Omental fat pad (tissue), 4 donors: ENCODE measurements at places on chromosomes 11 and 22.

DNA sequence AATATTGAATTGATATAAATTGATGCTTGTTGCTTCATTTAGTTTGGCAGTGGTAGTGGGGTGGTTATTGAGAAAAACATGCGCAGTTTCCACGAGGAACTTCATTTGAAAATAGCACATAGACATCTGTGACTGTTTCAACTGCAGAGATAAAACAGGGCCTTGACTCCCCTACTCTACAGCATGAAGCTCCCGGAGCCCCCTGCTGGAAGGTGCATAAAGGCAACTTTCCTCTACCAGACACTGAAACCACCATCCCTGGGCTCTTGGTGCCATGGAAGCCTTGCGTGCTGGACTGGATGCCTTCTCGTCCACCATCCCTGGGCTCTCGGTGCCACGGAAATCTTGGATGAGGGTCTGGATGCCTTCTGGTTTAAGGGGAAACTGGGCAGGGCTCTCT lies 195.9 kb downstream of the CSNK2A3 start:
- DNase-seq, result no peak

DNA sequence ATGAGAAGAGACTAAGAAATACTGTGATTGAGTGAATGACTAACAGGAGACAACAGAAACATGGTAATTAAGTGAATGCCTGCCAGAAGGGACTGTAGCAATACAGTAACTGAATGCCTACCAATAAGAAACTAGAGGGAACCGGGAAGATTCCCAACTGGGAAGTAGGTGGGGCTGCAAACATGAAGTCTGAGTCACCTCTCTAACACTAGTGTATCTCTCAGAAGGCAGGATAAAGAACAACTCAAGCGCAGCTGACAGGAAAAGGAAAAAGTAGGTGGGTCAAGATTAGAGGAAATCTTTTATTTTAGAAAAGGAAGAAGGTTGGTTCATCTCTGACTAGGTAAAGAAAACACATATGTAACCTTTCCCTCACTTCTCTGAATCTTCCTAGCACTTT lies 14.0 kb downstream of the C11orf42 start:
- DNase-seq, result no peak

- no peak for DNase-seq
Observed at GRCh38 chr11:39144351-39145130, 2314.9 kb downstream of the LRRC4C start.

- DNase-seq, result no peak
Observed at GRCh38 chr22:47594836-47595521, 832.5 kb downstream of the TBC1D22A start.

DNA sequence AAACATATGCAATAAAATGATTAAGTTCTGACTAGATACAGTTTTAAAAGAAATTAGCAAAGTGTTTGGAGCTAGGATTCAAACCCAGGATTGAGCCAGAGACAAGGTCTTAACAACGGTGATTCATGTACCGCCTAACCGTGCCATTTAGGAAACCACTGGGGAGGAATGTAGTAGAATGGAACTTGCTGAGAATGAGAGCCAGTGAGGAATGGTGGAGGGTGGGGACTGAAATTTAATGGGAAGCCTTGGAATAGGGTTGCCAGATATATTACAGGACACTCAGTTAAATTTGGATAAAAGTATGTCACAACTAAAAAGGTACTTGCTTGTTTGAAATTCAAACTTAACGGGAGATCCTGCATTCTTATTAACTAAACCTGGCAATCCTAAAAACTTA lies 30.4 kb upstream of the TMEM86A start:
- no peak for DNase-seq

- DNase-seq, result no peak
Observed at GRCh38 chr22:48333323-48333763, 1494.3 kb downstream of the BRD1 start.

DNA sequence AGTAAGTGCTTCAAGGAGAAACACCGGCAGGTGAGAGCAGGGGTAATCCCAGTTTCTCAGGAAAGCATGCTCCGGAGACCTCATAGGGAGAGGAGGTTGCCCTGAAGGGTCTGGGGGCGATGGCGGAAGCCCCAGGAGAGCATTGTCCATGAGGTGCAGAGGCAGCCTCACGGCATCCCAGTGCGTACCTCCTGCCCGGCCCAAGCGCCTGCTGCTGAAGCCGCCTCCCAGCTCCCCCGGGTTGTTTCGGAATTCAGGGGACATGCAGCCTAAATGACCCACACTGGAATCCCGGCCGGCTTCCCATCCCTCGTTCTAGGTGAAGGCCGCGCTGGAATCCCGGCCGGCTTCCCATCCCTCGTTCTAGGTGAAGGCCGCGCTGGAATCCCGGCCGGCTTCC lies 2.7 kb downstream of the ZBED4 start:
- no peak for DNase-seq

DNA sequence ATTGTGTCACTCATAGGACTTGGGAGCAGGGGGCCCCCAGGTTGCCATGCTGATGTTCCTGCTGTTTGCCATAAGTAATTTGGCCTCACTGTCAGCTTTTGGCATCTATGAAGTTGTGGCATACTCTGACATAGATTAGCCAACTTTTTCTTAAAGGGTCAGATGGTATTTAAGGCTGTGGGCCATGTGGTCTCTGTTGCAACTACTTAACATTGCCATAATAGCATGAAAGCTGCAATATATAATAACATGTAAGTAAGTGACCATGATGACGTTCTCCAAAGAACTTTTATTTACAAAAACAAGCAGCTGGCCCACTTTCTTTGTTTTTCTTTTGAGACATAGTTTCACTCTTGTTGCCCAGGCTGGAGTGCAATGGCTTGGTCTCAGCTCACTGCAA lies 2.2 kb upstream of the TMEM216 start:
- DNase-seq, result no peak

DNA sequence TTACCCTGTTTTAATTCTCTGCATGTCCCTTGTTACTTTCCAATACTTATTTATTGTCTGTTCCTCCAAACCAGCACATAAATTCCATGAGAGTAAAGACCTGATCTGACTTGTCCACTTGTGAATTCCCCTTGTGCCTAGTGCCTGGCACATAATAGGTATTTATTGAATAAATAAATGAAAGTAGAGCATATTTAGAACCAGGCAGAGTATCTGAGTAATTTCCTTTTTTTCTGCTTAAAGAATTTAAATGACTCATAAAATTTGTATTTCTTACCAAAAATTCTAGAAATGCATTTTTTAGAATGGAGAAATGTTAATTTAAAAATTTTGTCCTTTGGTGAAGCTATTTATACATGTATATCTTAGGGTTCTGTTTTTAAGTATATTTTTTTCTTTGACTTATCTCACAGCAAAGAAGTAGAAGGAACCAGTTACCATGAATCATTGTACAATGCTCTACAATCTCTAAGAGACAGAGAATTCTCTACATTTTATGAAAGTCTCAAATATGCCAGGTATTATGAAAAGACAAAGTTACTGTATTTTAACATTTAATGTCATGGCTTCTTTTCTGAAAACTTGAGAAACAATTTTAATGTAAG lies 96.8 kb downstream of the ATM start:
- no peak for DNase-seq

DNA sequence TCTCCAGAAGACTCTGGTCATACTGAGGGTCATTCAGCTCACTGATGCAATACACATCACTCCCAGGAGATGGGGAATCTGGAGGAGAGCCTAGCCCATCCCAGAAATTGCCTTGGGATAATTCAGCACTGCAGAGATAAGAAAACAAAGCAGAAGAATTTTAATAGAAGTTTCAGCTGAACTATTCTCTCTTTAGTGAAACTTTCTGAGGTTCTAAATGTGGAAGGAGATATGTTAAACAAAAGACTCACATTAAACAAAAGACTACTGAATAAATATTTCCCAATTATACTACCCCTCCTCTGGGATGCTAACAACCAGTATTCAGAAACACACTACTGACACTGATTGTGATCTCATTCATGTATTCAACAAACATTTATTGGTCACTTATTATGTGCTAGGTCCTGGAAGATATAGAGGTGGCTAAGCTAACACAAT lies 47.8 kb downstream of the C2CD3 start:
- no peak for DNase-seq

GRCh38 chr22:47036352-47036751 lies 273.9 kb downstream of the TBC1D22A start:
- no peak for DNase-seq

GRCh38 chr11:111833524-111833923 lies 37.9 kb downstream of the ALG9 start:
- DNase-seq, result no peak

DNA sequence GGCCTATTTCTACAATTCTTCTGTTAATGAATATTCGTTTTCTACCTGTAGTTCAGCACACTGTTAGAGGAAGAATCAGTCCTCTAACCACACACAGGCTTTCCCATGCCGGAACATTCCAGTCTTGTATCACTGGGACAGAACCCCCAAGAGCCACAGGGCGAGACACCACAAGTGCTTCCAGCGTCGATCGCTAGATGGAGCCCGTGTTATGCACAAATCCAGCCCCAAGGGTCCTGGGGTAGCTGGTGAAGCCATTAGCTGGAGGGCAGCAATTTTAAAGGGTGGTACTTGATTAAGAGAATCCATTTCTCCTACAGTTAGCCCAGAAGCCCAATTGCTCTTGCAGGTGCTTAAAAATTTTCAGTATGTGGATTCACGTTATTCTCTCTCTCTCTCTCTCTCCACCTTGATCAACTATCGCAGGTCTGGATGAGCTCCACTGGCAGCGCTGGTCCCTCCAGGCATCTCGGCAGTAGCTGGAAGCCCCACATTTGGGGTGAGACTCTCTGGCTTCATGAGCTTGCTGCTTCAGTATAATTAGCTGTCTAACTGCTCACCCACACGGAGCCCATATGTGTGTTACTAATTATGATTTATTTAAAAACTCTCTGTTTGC lies 148.2 kb upstream of the SNX19 start:
- peak; percentile 35 for DNase-seq

DNA sequence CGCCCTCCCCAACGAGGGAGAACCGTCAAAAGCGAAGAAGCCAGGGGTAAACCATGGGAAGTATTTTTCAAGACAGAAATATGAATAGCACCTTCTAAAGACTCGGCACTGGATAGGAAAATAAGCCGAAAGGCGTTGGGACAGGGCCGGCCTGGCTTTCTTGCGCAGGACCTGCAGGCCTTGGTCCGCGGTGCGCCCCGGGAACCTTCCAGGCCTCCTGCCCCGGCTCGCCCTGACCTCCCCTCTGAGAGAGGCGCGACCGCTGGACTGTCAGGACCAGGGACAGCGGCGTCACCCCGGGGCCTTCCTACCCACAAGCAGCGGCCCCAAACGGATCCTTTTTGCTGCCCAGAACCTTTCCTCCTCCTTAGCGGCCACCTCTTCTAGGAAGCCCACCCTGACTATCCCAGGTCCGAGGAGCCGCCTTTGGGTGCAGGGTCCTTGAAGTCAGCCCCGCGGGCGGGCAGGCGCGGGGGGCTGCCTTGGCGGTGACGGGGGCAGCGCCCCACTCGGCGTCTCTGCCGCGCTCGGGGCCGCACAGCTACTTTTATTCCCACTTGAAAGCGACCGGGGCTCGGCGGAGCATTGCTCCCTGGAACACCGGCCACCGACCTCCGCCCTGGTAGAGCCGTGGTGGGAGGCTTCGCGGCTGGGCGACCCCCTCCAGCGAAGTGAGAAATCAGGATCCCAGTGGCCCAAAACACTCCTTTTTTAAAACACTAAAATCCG lies 650 bp upstream of the MAPK11 start:
- DNase-seq, result peak; percentile 50

- no peak for DNase-seq
Observed at GRCh38 chr11:92751594-92751993, 217.9 kb upstream of the MTNR1B start.

DNA sequence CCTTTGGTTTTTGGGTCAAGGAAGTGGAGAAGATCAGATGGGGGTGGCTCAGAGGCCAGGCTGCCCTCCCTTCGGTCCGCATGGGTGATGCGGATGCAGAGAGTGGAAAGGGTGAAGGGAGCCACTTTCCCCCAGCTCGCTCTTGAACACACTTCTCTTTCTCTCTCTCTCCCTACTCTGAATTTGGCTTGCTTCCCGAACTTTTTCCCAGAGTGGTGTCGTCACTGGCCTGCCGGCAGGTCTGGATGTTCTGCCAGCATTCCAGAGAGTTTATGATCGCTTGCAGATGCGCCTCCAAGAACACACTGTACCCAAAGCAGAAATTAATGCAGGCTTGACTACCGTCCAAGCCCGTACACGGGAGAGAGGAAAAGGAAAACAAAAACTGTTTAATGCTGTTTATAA lies 103.2 kb downstream of the ZBTB16 start:
- DNase-seq, result peak; percentile 71
